ENCODE measurements at places on chromosomes 6 and 20.

DNA sequence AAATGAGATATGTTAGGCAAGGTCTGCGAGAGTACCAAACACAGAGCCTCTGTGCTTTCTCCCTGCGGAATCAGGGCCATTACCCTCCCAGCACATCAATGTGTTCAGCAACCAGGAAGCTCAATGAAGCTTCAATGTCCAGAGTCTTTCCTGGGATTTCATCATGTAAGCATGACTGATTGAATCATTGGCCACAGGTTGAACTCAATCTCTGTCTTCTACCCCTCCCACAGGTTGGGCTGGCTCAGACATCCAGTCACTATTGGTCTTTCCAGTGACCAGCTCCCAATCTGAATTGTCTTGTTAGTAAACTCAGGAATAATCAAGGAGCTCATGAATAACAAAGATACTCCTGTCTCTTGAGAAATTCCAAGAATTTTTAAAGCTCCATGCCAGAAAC lies 2.7 kb upstream of the DTD1 start:
- DNase-seq, result no peak

DNA sequence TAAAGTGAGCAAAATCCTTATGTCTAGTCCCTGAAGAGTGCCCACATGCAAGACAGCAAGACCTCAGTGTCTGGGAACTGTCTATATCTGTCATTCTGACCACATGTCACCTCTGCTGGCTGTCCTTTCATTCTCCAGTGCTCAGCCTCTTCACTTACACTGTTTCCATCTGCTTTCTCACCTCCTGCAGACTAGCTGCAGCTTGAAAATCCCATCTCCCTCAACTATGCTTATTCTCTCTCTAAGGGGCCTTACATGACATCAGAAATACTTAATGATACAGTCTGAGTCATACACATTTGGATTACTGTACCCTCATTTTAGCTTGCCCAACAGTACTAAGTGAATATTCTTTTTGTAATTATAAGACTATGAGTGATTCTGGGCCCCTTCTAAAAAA lies 587.8 kb downstream of the EPM2A start:
- no peak for DNase-seq

DNA sequence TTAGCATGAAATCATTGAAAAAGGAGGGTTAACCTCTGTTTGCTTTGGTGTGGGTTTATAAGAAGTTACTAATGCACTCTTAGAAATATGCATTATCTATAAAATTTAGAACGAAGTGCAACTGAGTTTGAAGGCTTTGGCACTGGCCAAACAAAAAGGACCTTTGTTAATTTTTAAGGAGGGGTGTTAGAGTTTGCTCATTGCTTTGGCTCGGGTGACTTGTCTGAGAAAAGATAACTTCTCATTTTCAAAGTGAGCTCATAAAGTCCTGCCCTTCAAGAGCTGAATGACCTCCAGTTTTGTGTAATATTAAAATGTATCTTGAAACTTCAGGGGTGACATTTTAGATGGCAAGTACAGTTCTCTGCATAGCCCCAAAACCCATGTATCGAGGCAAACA lies 25.9 kb downstream of the NEDD9 start:
- DNase-seq, result no peak

DNA sequence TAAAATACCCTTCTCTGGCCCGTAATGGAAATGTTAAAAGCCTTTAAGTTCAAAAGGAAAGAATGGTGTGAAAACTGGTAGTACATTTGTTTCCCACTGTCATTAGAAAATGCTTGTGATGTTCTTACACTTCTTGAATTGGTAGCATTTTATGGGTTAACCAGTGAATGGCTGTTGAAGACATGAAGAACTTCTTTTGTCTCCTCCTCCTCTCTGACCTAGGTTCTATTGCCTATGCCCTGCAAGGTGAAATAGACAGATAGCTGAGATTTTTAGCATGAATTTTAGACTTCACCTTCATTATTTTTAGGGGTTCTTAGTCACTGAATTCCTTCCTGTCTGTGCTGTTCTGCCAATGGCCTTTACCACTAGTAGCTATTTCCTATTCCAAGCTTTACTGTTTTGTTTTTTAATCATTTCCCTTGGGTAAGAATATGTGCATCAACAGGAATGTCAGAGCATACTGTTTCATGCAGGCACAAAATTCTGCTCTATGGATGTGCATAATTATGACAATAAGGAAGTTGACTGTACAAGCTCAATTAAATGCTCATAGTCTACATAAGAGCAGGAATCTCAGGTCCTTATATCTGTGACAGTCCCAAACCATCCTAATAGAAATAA lies 4.9 kb downstream of the TNFAIP3 start:
- DNase-seq, result no peak

- DNase-seq, result no peak
Measured at GRCh38 chr20:38091441-38092216, 58.1 kb downstream of the RPRD1B start.

DNA sequence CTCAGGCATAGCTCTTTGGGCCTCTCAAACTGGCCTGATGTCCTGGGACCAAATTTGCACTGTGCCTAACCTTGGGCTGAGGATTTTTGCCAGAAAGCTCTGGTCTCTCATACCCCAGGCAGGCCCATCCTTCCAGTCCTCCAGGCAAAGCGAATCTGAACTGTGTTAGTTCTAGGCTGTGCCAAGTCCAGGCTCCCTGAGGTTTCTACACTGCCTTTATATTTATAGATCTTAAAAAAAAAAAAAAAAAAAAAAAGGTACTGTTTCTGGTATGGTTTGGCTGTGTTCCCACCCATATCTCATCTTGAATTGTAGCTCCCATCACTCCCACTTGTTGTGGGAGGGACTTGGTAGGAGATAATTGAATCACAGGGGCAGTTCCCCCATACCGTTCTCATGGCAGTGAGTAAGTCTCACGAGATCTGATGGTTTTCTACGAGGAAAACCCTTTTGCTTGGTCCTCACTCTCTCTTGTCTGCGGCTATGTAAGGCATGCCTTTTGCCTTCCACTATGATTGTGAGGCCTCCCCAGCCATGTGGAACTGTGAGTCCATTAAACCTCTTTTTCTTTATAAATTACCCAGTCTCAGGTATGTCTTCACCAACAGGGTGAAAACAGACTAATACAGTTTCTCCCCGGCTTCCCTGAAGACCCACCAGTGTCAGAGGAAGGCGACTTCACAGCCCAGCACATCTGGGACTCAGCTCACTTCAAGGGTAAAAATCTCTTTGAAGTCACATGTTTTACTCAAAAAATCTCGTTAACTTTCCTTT lies 39.0 kb upstream of the TBXT start:
- DNase-seq, result no peak

GRCh38 chr6:35477028-35477427 lies 8.8 kb downstream of the RPL10A start:
- no peak for DNase-seq

- DNase-seq, result no peak
Measured at GRCh38 chr6:1464781-1465370, 75.5 kb downstream of the FOXF2 start.

DNA sequence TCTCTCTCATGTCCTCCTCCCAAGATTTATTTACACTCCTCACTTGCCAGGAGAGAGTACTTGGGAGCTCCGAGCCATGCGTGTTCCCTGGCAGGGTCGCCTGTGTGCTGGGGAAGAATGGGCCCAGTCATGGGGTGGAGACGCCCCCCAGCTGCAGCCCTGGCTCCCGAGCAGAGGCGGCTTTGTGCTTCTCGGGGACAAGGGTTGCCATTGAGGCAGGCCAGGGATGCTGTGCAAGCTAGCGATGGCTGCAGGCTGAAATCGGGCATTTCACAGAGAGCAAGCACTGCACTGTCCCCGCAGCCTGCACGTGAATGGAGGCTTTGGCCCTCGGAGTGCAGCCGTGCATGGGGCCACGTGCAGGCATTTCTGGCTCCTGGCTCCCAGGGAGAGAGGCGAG lies 23.8 kb downstream of the PHACTR3 start:
- DNase-seq, result no peak

DNA sequence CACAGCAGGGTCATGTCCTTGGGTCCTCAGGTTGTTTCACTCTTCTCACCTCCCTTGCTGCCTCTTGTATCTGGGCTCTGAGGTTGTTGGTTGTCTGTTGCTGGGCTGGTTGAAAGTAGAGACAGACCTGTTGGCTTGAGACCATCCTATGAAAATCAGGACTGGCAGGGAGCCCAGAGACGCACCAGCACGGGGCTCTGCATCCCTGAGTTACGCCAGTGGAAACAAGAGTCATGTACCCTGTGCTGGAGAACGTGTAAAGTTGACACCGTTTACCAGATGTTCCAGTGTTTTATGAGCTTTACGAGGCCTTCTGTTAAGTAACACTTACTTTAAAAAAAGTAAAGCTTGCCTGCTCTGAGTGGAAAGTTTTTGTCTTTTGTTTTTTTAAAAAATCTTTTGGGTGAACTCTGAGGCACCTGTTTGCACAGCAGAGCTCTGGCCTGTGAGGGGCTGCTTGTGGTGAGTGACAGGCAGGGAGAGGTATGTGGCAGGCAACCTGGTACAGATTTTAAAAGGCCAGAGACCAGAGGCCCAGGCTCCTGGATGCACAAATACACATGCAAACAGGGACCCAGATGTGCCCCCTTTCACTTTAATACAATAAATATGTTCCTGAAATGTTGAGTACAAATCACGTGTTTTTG lies 260.0 kb upstream of the SUPT3H start:
- DNase-seq, result no peak

DNA sequence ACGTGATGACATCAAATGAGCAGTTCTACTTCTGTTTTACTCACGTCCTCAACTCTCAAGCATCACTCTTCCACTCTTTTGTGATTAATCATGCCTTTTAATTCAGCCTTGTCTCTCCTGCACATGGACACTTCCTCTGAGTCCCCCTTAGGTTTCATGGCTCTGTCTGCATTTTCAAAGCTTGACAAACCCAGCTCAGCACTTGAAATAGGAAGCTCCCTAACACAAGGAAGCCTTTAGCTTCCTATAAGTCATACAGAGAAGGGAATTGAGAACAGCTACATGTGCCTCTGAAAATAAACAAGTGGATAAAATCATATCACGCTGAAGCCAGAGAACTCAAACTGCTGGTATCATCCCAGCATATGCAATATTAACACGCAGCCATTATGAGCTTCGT lies 21.2 kb downstream of the KIF16B start:
- DNase-seq, result no peak

- no peak for DNase-seq
Measured at GRCh38 chr6:138957484-138957883, 30.6 kb downstream of the REPS1 start.

- DNase-seq, result no peak
Measured at GRCh38 chr6:108837236-108837971, 10.8 kb upstream of the ARMC2 start.

DNA sequence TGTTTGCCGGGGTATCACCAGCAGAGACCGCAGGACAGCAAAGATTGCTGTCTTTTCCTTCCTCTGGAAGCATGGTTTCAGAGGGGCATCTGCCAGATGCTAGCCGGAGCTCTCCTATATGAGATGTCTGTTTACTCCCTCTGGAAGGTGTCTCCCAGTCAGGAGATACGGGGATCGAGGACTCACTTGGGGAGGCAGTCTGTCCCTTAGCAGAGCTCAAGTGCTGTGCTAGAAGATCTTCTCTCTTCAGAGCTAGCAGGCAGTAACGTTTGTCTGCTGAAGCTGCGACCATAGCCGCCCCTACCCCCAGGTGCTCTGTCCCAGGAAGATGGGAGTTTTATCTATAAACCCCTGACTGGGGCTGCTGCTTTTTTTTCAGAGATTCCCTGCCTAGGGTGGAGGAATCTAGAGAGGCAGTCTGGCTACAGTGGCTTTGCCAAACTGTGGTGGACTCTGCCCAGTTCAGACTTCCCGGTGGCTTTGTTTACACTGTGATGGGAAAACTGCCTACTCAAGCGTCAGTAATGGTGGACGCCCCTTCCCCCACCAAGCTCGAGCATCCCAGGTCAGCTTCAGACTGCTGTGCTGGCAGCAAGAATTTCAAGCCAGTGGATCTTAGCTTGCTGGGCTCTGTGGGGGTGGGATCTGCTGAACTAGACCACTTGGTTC lies 133.0 kb upstream of the FLRT3 start:
- no peak for DNase-seq

- no peak for DNase-seq
Measured at GRCh38 chr20:57578476-57579165, 17.7 kb downstream of the PCK1 start.

DNA sequence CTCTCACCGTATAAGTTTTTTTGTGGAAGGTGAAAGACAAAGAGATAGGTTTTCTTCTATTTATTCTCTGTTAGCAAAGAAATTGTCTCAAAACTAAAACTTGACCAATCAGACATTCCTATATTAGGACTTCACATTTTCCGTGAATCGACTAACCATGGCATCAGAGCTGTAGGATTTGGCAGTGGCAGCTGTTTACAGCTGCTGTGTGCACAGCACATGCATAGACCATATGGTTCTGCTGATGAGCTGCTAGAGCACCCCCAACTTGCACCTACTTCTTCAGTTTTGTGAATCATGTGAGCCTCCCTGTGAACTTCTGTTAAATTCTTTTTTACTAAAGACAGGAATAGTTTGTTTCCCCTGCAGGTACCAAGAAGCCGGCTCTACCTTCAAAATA lies 157.9 kb downstream of the RFX6 start:
- DNase-seq, result no peak

- no peak for DNase-seq
Measured at GRCh38 chr6:28794175-28795002, 129.4 kb downstream of the TRIM27 start.
